ENCODE measurements at places on chromosomes 3 and 15.
A peak's percentile ranks its signal among the peaks of the same experiment; 100 is the strongest.

- no peak overlapping the region for H3K27ac ChIP-seq
- no peaks in the 10 kb centered on the region for H3K36me3 ChIP-seq
- no peak overlapping the region for H3K4me3 ChIP-seq
- no peaks in the 10 kb centered on the region for H3K4me1 ChIP-seq
- no peak for DNase-seq
Measured at GRCh38 chr3:33886015-33886414, 87.6 kb downstream of the PDCD6IP start.

- H3K4me3 ChIP-seq = no peak overlapping the region
- no peak overlapping the region for H3K27ac ChIP-seq
- no peak for DNase-seq
- H3K36me3 ChIP-seq = no peaks in the 10 kb centered on the region
Measured at GRCh38 chr3:56294286-56294685, 174.0 kb downstream of the ERC2 start.

GRCh38 chr3:103181160-103181559, 746.3 kb downstream of the ZPLD1 start:
- H3K27me3 ChIP-seq = no peaks in the 10 kb centered on the region
- no peak overlapping the region for H3K27ac ChIP-seq
- no peaks in the 10 kb centered on the region for H3K36me3 ChIP-seq
- H3K4me3 ChIP-seq = no peak overlapping the region

DNA sequence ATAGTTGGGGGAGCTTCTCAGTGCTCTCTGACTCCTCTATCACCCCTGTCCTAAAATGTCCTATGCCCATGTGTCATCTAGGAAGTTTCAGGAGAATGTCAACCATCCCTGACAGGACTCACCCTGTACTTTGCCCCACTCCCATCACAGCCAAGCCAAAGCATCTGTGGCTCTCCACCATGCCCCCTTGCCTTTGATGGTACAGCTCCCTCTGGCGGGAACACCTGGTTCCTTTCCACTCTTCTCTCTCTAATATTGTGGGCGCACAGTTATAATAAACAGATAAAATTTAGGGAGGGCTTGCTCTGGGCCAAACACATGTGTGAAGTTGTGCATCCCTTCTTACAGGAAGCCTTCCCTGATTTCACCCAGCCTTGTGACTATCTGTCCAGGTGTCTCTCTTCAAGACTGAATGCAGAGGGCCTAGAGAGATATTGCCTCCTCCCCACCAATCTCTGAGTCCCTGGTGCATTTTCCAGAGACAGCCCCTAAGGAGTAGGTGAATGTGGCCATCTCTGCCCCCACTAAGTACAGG, 62.8 kb downstream of the ISG20 start:
- no peaks in the 10 kb centered on the region for H3K4me1 ChIP-seq
- no peaks in the 10 kb centered on the region for H3K27me3 ChIP-seq
- H3K36me3 ChIP-seq = no peaks in the 10 kb centered on the region
- no peak overlapping the region for H3K27ac ChIP-seq
- DNase-seq = no peak
- H3K4me3 ChIP-seq = no peak overlapping the region

DNA sequence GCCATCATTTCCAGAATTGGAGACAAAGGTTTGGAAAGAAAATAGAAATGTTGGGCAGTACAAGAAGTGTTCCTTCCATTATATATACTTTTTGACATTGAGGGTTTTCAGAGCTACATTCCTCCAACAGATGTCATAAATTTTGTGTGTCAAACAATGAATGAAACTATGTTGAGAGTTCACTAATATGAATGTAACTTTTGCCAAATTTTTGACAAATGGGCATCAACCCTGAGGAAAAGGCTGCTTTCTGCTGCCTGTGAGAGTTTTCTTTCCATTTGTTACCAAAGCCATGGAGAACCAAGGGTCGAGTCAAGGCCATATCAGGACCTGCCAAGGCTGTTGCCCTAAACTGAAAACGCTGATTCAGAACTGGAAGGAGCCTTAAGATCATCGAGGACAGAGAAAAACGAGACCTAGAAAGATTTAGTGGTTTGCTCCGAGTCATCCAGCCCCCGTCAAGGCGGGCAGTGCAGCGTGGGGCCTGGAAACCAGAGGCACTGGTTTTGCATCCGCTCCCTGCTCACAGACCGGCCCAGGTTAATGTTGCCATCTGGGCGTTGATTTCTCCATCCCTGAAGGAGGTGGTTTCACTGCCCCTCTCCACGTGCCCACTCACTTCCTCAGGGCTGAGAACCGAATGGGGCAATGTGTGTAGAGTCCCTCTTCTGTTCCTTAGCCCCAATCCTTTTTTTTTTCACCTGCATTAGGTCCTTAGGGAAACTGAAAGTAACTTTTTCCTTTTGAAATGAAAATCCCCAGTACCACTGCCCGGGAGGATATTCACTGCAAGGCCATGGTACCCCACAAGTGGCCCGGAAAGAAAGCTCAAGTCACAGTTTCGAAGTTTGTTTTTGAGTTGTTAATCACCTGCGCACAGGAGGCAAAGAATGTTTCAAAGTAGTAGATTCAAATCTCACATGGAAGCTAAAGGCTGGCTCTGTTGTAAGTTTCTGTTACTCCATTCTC, 32.8 kb downstream of the TPM1 start:
- peak overlapping the region; percentile 31 for H3K4me3 ChIP-seq
- no peak for DNase-seq
- H3K36me3 ChIP-seq = peaks cover 16% of the 10 kb centered on the region

DNA sequence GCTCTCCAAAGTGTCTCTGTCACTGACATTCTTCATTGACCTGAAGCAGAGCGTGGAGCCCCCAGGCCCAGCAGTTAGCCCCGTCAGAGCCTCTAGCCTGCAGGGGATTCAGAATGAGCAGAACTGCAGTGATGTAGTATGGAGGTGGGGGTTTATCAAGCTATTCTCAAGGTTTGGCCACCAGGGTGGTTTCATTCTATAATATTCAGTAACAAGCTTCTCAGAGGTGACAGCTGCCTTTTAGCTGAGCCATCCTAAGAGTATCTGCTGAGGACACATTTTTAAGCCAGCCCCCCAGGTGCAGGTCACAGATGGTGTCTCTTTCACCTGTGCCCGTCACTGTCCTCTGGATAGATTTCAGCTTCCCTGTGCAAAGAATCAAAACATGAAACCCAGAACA, 31.9 kb downstream of the CMTM7 start:
- no peak for DNase-seq
- H3K4me3 ChIP-seq = no peak overlapping the region
- no peak overlapping the region for H3K27ac ChIP-seq
- H3K27me3 ChIP-seq = no peaks in the 10 kb centered on the region

GRCh38 chr3:100963041-100963440, 30.2 kb downstream of the ABI3BP start:
- no peaks in the 10 kb centered on the region for H3K4me1 ChIP-seq
- H3K27ac ChIP-seq = no peak overlapping the region
- H3K36me3 ChIP-seq = no peaks in the 10 kb centered on the region
- H3K4me3 ChIP-seq = no peak overlapping the region
- no peaks in the 10 kb centered on the region for H3K27me3 ChIP-seq

Data from ascending aorta (tissue), 2 donors.